ENCODE measurements at places on chromosomes 5 and 9.

- no peak for DNase-seq
Measured at GRCh38 chr5:99587983-99588382, 659.2 kb upstream of the CHD1 start.

DNA sequence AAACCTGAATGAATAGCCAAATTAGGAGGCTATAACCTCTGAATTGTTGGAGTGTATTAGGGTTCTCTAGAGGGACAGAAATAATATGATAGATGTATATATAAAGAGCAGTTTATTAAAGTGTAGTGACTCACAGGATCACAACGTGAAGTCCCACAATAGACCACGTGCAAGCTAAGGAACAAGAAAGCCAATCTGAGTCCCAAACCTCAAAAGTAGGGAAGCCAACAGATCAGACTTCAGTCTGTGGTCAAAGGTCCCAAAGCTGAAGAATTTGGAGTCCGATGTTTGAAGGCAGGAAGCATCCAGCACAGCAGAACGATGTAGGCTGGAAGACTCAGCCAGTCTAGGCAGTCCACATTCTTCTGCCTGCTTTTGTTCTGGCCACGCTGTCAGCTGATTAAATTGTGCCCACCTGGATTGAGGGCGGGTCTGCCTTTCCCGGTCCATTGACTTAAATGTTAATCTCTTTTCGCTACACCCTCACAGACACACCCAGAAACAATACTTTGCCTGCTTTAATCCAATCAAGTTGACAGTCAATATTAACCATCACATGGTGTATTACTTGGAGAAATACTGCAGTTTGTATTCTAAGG is 550.6 kb downstream of the CDH10 start:
- DNase-seq: no peak

DNA sequence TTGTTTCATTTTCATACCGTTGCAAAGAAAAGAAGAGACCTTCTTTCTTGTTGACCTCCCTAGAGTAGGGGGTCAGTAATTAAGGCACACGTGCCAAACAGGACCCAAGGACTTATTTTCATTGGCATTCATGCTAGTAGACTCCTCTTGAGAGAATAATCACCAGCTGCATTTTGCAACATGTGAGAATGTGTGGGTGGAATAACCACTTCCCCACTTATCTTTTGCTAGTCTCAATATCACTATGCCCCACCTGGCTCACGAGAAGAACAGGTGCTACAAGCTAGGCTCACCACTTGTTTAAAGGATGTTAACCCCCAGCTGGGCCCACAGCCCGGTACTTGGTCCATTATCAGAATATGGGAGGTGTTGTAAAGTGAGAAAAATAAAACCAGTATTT is 460.7 kb upstream of the MEF2C start:
- no peak for DNase-seq

DNA sequence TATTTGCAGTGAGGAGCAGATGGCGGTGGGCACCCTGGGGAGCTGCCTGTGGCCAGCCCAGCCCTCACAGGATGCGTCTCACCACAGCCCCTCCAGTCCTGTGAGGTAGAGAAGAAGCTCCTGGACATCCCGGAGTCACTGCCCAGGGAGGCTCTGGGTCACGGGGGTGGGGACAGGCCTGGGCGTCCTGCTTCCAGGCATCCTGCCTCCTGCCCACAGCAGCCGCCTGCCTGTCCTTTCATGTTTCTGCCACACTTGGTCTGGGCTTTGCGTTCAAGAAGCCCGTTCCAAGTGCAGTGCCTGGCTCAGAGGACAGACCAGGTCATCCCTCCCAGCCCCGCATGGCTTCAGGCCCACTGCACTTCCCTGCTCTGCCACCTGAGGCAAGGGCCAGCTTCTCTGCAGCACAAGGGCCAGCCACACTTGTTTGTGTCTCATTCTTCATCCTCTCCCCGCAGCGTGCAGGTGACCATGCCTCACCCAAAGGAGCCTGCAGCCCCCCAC is 38.2 kb downstream of the ZDHHC11B start:
- no peak for DNase-seq

DNA sequence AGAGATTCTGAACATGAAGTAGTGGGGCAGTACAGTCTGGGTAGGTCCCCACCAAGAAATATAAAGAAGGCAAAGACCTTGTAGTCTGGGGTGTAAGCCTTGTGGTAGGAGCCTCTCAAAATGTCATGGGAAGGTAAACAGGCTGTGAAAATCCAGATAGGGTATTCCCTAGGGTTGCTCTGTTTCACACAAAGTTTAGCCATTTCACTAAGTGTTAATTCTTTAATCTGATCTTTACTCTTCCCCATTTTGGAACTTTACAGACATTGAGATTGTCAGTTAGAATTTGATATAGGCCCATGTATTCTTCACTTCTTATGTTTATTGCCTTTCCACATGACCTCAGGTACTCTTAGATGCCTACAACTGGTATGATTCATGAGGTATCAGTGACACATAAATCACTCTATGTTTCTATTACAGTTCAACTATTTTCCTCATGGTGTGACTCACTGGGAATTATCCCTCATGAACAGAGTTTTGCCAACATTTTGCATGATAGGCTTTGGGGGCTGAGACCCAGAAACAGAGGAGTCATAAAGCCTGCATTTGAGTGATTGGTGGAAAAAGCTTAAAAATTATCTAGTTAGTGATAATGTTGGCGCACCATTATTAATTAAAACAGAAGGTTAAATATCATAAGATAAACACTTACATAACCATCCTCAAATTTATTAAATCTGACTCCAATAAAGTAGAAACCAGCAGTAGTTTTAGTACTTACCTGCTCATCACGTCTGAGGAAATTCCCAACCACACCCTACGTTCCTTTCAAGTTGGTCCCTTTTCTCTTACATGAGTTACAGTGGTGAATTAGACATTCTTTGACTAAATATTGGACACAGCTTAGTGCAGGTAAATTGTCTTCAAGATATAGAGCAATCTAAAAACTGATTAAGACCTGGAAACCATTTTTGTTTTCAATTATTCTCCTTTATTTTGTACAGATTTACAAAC is 399.8 kb upstream of the MEF2C start:
- DNase-seq: no peak

- DNase-seq: no peak
Measured at GRCh38 chr9:117737721-117738226, 33.6 kb downstream of the TLR4 start.

DNA sequence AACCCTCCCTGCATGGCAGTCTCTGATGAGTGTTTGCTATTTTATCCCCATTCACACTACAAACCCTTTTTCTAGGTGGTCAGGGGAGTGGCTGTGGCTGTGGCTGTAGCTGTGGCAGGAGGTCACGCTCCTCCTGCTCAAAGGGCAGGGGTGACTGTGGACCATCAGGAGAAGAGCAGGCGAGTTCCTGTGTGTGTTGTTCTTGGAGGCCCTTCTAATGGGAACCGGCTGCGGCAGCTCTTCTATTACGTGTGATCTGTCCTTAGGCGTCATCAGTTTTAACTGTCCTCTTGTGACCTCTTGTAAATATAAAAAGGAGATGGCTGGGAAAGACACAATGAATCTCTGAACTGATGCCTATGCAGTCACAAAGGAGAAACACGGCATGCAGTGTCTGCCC is 65.1 kb downstream of the ANKH start:
- peak; percentile 67 for DNase-seq

- DNase-seq: peak; percentile 32
Measured at GRCh38 chr9:16824545-16825330, 45.7 kb downstream of the BNC2 start.

- no peak for DNase-seq
Measured at GRCh38 chr5:73292816-73293459, 119.9 kb downstream of the TMEM174 start.

- peak; percentile 96 for DNase-seq
Measured at GRCh38 chr9:125126019-125126746, 17.1 kb downstream of the SCAI start.

DNA sequence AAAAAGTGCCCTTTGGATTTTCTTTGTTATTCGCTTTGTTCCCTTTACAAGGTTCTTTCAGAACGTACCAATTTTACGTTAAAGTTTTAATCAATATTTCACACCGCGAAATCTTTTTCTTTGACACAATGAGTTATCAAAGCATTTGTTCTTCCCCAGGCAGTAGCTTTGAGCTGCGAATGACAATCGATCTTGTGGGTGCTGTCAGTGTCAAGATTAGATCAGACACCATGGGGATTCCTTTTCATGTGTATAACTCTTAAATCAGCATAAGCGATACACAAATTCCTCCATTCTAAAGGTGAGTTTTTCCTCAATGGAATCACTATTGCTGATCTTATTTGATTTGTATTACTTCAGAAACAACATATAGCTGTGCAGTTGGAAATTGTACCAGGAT is 145.5 kb downstream of the ST8SIA4 start:
- DNase-seq: no peak

DNA sequence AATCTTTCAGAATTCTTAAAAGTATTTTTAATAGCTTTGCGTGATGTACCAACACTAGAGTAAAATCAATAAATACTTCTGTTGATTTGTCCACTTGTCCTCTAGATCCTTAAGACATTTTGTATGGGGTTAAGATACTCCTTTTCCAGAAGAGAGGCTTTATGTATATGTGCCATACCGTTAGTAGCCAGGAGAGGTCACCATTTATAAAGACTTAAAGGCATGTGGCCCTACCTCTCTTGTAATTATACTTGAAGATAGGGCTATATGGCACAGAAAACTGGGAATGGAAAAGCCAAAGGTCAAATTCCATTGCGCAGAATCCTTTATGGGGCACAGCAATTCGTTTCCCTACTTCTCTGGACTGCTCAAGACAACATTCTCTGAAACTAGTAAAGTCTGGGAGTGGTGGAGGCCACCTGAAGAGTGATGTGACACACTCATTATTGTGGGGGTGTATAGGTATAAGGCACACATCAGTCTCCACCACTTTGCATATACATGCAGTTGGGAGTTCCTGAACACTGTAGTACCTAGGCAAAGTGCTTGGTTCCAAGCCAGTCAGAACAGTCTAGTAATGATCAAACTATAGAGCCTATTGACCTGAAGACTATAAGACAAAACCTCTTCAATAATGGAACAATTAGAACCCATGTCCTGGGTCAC is 140.1 kb upstream of the FBXL17 start:
- peak; percentile 30 for DNase-seq

DNA sequence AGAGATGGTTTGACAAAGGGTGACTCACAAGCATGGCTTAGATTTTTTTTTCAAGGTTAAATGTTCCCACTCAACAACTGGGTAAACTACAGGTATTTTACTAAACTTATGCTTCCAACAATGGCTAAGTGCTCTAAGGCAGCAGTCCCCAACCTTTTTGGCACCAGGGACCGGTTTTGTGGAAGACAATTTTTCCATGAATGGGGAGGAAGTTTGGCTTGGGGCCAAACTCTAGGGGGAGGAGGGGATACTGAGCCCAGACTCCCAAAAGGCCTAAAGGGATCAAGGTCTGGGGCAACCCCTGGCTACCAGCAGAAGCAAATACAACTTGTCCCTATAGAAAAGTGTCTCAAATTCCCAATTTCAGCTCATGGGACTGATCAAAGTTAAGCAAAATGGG is 32.0 kb upstream of the HSD17B3 start:
- DNase-seq: no peak

GRCh38 chr9:112550531-112550930 is 63.9 kb downstream of the KIAA1958 start:
- DNase-seq: no peak

DNA sequence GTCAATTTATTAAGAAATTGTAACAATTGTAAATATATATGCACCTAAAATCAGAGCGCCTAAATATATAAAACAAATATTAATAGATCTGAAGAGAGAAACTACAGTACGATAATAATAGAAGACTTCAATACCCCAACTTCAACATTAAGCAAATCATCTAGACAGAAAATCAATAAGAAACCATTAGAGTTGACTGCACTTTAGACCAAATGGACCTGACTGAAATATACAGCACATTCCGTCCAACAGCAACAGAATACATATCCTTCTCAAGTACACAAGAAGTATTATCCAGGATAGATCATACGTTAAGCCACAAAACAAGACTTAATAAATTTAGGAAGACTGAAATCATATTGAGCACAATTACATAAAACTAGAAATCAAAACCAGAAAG is 208.7 kb downstream of the MED10 start:
- DNase-seq: no peak

- DNase-seq: no peak
Measured at GRCh38 chr5:157351802-157352092, 85.8 kb downstream of the CYFIP2 start.

- DNase-seq: no peak
Measured at GRCh38 chr5:56624751-56625150, 190.6 kb upstream of the MAP3K1 start.

DNA sequence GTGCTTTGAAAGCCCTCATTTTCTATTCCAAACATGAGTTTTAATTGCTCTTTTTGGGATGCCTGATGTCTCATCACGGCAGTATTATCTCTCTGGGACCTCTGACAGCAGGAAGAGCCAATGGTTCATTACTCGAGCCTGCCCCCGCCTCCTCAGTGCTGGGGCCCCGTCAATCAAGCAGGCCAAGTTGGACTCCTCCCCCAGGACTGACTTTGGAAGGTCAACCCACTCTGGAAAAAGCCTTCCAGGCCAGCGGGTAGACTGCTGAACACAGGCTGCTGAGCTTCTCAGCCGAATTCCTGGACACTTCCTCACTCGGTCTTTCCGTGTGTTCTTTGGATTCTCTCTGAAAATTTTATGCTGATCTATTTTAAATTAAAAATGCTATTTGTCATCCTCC is 9.5 kb upstream of the BARHL1 start:
- no peak for DNase-seq

DNA sequence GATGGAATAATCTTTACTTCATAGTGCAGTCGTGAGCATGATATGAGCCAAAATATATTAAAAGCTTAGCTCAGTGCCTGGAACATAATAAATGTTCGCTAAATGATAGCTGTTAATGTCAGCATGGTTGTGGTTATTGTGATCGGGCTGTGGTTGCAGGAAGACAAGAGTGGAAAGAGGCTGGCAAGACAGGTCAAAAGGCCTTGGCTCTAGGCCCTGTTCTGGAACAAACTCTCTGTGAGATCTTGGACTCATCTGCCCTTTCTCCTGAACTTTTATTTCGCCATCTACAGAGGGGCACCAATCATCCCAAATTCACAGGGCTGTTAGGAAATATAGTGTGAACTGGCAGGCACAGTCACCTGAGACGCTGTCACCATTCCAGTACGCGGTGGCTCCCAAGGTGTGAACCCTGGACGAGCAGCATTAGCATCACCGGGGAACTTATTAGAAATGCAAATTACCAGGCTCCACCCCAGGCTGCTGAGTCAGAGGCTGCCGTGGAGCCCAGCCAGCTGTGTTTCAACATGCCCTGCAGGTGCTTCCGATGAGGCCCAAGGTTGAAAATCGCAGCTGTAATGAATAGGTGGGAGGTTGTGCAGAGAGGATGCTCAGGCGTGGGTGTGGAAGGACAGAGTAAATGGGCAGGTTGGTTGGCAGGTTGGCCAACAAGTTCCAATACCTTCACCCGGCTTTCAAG is 50.2 kb upstream of the SAP30L start:
- no peak for DNase-seq

- DNase-seq: no peak
Measured at GRCh38 chr5:167945542-167946384, 345.7 kb upstream of the WWC1 start.

DNA sequence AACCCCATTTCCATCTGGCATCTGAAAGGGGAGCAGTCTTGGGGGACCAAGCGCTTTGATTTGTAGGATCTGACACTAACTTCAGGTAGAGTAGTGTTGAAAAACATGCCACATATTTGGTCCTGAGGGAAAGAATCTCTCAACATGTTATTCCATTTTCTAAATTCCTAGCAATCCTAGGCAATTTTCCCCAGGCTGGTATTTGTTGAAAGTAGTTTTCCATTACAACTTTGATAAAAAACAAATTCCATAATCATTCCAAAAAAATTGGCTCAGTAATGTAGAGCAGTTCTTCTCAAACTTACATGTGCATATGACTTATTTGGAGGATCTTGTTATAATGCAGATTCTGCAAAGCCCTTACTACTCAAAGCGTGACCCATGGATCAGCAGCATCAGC is 477.9 kb downstream of the ACTL7B start:
- no peak for DNase-seq
